ENCODE measurements at places on chromosomes 11 and 22. TPM values are rescaled to one million over a fixed set of nuclear protein-coding genes. Genes with fewer than 3 reads are reported as not detected.

Gene C11orf86
- 0.25 TPM for total RNA-seq

Gene OR51E1
- not detected for total RNA-seq

Gene DDX6
- 150 TPM for total RNA-seq

Gene E2F8
- total RNA-seq, result 18.4 TPM

Gene SHISAL1
- total RNA-seq, result not detected

Gene FGF4
- not detected for total RNA-seq

Gene FOLR3
- not detected for total RNA-seq

Gene RNF121
- total RNA-seq, result 24.5 TPM

Gene OR10A2
- not detected for total RNA-seq

Gene APLNR
- not detected for total RNA-seq

Gene ALX4
- total RNA-seq, result not detected

Gene LMNTD2
- 9.5 TPM for total RNA-seq

Gene ZDHHC5
- total RNA-seq, result 64.1 TPM

Gene TMEM223
- 18.4 TPM for total RNA-seq

Gene VPS37C
- 23.1 TPM for total RNA-seq

Gene SAMM50
- 40.8 TPM for total RNA-seq

Gene IRF7
- total RNA-seq, result 15.2 TPM

Gene GPR137
- total RNA-seq, result 24.4 TPM

Gene FGF19
- total RNA-seq, result 37.5 TPM

Gene POU2AF2
- not detected for total RNA-seq

Gene CNGA4
- 0.27 TPM for total RNA-seq

Gene DDTL
- 3.4 TPM for total RNA-seq

Gene PLAAT4
- 0.52 TPM for total RNA-seq

Gene SCO2
- 7.0 TPM for total RNA-seq
